ENCODE measurements at places on chromosomes 3 and 15. TPM values are rescaled to one million over a fixed set of nuclear protein-coding genes. Genes with fewer than 3 reads are reported as not detected.

The GOLGA8J gene
- total RNA-seq = 0.44 TPM

The CCDC14 gene
- total RNA-seq = 30.3 TPM

The GPR15 gene
- 0.44 TPM for total RNA-seq

The ANKRD63 gene
- total RNA-seq = not detected

The NRROS gene
- 20.7 TPM for total RNA-seq

The SNRPN gene
- 65.2 TPM for total RNA-seq

The GCNT3 gene
- not detected for total RNA-seq

The GOLGA6L4 gene
- 1.4 TPM for total RNA-seq

The ILDR1 gene
- not detected for total RNA-seq

The GOLGA8G gene
- not detected for total RNA-seq

The SMCO1 gene
- not detected for total RNA-seq

The SPATA12 gene
- not detected for total RNA-seq

The ZNF662 gene
- total RNA-seq = 4.8 TPM

The SLC28A1 gene
- total RNA-seq = not detected

The ZIC1 gene
- not detected for total RNA-seq

The BUB1B gene
- total RNA-seq = 0.82 TPM

The PRR23C gene
- total RNA-seq = not detected

The LHFPL4 gene
- total RNA-seq = not detected

The SLC22A14 gene
- total RNA-seq = 0.24 TPM

The ABTB1 gene
- total RNA-seq = 24.7 TPM

GRCh38 chr3:72756900-72757299 lies 91.3 kb downstream of the SHQ1 start:
- no peak for DNase-seq

GRCh38 chr3:139302084-139302800 lies 41.6 kb upstream of the MRPS22 start:
- no peak for DNase-seq

DNA sequence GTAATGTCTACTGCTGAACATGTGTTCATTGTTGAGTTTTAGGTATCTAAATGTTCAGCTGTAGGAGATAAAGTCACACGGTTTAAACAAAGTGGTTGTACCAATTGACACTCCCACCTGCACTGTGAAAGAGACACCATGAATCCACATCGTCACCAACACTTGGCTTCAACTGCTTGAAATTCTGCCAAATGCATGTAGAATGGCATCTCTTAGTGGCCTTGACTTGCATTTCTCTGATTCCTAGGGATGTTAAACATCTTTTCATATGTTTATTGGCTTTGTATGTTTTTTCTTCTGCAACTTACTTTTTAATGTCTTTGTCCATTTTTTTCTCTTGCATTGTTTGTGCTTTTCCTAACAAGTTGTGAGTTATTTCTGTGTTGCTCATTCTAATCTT lies 43.4 kb downstream of the RPLP1 start:
- DNase-seq = no peak

- DNase-seq = no peak
Observed at GRCh38 chr3:119647171-119647570, 13.2 kb downstream of the POPDC2 start.

- no peak for DNase-seq
Observed at GRCh38 chr3:146705225-146705624, 100.1 kb upstream of the PLSCR5 start.

GRCh38 chr15:62068071-62068809 lies 1.5 kb downstream of the C2CD4A start:
- DNase-seq = no peak

GRCh38 chr15:50544368-50544767 lies 2.1 kb downstream of the USP50 start:
- no peak for DNase-seq

DNA sequence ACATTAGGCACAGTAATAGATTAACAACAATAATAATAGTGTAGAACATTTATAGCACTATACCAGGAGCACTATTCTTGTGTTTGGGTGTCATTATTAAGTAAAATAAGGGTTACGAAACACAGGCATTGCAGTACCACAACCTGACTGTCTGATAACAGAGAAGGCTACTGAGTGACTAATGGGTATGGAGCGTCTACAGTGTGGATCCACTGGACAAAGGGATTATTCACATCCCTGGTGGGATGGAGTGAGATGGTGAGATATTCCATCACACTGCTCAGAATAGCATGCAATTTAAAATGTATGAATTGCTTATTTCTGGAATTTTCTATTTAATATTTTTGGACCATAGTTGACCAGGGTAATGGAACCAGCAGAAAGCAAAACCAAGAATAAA lies 18.2 kb downstream of the MINDY4B start:
- no peak for DNase-seq

GRCh38 chr3:177281292-177282118 lies 84.2 kb upstream of the TBL1XR1 start:
- no peak for DNase-seq

DNA sequence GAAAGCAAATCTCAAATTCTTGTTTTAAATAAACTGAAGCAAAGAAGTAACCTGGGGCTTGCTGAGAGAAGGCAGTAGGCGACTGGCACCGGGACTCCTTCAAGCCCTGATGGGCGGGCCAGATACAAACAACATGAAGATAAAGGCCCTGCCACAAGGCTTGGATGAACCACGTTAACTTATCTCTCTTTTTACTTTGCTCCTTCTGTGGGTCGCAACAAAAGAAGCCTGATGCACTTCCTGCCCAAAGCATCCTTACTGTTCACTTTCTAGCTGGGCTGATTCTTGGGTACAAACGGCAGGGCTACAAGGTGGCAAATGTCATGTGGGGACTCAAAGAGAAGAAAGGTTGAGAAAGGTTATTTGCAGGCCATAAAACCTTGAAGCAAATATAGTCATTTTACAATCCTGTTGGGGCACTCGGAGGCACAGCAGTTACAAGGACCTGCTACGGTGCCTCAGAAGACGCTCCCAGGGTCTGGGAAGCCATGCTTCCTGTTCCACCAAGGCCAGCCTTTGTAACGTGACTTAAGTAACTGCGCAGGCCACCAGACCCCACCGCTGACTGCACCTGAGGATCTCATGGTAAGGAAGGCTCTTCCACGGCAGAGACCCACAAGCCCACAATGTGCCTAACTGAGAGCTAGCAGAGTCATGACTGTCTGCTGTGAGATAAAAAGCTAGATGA lies 71.1 kb downstream of the CHSY1 start:
- no peak for DNase-seq

DNA sequence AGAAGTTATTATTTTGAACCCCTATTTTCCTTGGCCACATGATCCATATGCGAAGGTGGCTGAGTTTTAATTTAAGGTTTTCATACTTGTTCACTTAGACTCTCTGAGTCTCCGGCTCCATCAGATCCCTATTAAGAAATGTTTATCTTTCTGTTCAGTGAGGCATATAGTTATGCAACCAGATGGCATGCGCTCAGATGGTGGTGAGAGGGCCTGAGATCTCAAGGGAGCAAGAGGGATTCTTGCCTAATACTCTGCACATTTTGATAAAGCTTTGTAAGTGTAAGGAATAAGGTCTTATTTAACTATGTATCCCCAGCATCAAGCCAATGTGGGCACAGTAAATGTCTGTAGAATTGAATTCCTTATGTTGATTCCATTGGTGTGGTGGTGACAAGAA lies 78.9 kb upstream of the DPH6 start:
- DNase-seq = peak; percentile 36

- DNase-seq = no peak
Observed at GRCh38 chr3:52820736-52821135, 9.7 kb downstream of the ITIH4 start.

GRCh38 chr15:81856634-81857026 lies 189.2 kb downstream of the MEX3B start:
- DNase-seq = no peak

GRCh38 chr3:56789076-56789475 lies 12.7 kb downstream of the ARHGEF3 start:
- no peak for DNase-seq

GRCh38 chr3:190531406-190531805 lies 17.5 kb downstream of the IL1RAP start:
- no peak for DNase-seq

GRCh38 chr15:57090496-57090859 lies 172.0 kb downstream of the TCF12 start:
- no peak for DNase-seq

DNA sequence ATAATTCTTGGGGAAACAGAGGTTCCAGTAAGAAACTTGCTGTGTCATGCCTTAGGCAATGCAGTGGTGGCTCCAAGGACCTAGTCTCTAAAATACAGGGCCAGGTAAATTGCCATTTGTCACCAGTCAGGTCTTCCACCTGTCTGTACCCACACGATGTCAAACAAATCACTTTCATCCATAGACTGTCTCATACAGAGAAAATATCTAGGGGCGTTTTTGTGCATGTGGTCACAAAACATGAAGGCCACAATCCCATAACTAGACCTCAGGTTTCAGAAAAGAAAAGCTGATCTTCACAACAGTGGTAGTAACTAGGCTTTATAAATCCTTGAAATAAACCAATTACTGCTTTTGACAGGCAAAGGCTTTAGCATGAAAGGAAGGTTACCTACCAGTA lies 92.3 kb downstream of the SLC9A9 start:
- no peak for DNase-seq

- DNase-seq = no peak
Observed at GRCh38 chr3:177899275-177900067, 636.8 kb upstream of the KCNMB2 start.

DNA sequence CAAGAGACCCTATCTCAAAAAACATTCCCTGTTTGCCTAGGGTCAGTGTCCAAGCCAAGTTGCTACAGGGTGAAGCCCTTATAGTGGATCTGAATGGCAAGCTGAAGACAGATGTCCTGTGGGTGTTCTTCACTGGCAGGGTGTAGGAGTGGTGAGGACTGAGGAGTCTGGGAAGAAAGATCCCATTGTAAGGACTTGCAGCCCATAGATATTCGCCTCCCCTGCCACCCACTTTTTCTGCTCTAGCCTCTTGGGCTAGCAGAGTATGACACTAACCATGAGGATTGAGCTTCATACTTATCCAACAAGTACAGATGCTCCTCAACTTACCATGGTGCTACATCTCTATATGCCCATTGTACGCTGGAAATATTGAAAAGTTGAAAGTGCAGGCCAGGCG lies 13.2 kb downstream of the CYP19A1 start:
- no peak for DNase-seq

All from omental fat pad (tissue), 4 donors.